ENCODE measurements at places on chromosomes 2 and 18.

GRCh38 chr2:9656270-9656766 is 25.5 kb upstream of the YWHAQ start:
- peak; percentile 20 for DNase-seq

- no peak for DNase-seq
These were observed 372.5 kb downstream of the CBLN2 start for GRCh38 chr18:72171596-72171995.

- no peak for DNase-seq
These were observed 80.4 kb upstream of the CD226 start for GRCh38 chr18:70028084-70028483.

DNA sequence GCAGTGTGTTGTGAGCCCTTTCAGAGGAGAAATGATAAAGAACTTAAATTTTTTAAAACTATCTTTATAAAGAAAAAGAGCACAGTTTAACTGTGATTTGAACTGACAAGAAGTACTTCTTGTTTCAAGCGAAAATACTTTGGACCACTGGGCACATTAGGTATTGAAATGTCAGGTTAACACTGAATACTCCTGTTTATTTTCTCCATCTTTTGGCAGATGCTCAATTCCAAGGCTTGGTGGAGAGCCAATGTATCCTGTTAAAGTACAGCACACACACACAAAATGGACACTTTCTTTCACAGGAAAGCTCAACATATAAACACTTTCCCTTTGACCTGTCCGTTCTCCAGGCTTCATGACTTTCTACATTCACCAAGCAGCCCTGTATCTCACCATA is 32.6 kb upstream of the SP3 start:
- DNase-seq = no peak

DNA sequence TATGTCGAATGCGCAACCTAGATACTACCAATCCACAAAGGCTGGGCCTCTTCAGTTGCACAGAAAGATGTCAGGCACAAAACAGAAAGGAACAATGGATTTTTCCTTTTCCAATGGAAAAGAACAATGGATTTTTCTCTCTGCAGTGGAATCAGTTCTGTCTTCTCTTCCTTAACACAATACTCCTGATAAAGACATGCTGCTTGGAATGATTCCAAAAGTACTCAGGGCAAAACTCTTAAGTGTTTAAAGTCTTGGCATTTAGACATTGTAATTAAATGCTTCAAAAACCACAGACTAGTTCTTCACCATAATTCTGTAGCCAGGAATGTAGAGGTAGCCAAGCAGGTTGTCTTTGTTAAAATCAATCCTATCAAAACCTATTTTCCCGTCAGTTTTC is 46.7 kb upstream of the FLACC1 start:
- no peak for DNase-seq

- no peak for DNase-seq
These were observed 143.0 kb downstream of the ARL6IP6 start for GRCh38 chr2:152861349-152861942.

GRCh38 chr18:42675810-42676209 is 439.7 kb downstream of the RIT2 start:
- no peak for DNase-seq

GRCh38 chr2:181399027-181399426 is 58.2 kb upstream of the ITGA4 start:
- DNase-seq = no peak

- no peak for DNase-seq
These were observed 210.8 kb upstream of the ZEB2 start for GRCh38 chr2:144730711-144731110.

DNA sequence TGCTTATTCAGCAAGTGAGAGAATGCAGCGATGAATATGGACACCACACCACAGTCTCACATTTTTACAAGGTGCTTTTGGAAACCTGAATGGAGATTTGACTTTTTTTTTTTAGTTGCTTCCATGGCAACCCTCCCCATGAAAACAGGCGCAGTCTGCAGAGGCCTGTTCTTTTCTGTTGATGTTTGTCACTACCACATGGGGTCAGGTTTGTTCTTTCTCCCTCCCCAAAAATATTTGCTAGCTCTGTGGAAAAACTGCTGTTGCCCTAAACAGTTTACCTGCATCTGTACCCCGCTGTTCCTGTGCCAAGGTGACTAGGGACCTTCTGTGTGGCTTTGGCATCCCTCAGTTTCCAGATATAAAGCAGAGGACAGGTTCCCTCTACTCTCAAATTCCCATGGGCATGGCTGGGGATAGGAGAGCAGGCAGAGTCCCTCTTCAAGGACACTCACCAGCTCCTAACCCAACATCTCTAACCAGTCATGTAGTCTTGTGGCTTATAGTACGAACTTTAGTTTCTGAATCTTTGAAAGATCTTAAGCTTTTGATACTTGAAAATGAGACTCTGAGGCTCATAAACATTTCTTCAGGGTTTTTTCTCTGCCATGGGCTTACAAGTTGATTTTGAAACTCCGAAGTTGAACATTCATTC is 14.7 kb upstream of the MAPRE2 start:
- DNase-seq = no peak

- no peak for DNase-seq
These were observed 40.7 kb downstream of the TTC39C start for GRCh38 chr18:24055009-24055804.

- no peak for DNase-seq
These were observed 1.1 kb upstream of the NYAP2 start for GRCh38 chr2:225398372-225398771.

GRCh38 chr18:56001576-56001975 is 413.6 kb upstream of the TCF4 start:
- DNase-seq = no peak

GRCh38 chr2:235055891-235056516 is 104.2 kb downstream of the SH3BP4 start:
- no peak for DNase-seq

DNA sequence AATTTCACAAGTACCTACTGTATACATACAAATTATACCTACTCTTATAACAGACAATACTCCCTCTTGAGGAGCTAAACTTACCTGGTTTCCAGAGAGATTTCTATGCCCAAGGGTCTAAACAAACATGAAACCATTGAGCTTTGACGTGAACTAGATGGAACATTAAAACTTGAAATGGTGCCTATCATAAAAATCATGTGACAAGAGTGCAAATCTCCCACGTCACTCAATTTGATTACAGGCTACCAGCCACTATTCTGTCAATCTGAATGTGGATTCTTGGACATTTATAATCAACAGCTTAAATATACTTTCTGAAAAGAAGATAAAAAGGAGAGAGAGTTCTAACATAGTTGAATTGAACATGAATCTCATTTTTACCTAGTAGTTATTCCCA is 297.1 kb upstream of the SESTD1 start:
- no peak for DNase-seq

DNA sequence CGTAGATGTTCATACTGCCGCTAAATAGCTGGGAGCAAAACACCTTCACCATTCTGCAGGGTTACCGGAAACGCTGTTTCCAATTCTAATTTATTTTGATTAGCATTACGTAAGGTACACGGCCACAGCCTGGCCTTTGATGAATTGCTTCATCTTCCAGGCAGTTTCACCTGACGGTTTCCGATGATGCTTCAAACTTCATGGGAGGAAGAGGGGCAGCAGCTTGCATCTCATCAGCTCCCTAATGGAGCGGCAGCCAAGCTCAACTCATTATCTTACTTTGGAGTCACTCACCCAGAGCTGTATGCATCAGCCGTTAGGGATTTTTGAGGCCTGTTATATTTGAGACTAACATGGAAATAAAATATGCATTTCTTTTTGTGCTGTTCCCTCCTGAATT is 54.8 kb downstream of the TMEM18 start:
- DNase-seq = no peak

- no peak for DNase-seq
These were observed 60.6 kb downstream of the CAB39 start for GRCh38 chr2:230773039-230773773.

DNA sequence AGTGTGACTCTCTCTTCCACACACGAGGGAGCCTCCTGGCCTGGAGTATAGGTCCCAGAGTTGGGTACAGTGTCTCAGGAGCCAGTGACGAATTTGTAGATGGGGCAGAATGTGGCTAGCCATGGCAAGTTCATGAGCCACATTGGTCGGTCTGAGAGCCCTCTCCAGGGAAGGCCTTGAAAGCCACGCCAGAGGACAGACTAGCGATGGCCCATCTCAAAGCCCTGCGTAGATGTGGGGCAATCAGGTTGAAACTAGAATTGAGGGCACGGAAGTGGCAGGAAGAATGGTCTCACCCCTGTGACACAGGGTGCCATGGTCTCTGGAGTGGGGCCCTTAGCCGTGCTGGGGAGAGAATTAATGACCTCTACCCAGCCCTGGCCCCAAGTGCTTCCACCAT is 106.2 kb downstream of the TSHZ1 start:
- no peak for DNase-seq

DNA sequence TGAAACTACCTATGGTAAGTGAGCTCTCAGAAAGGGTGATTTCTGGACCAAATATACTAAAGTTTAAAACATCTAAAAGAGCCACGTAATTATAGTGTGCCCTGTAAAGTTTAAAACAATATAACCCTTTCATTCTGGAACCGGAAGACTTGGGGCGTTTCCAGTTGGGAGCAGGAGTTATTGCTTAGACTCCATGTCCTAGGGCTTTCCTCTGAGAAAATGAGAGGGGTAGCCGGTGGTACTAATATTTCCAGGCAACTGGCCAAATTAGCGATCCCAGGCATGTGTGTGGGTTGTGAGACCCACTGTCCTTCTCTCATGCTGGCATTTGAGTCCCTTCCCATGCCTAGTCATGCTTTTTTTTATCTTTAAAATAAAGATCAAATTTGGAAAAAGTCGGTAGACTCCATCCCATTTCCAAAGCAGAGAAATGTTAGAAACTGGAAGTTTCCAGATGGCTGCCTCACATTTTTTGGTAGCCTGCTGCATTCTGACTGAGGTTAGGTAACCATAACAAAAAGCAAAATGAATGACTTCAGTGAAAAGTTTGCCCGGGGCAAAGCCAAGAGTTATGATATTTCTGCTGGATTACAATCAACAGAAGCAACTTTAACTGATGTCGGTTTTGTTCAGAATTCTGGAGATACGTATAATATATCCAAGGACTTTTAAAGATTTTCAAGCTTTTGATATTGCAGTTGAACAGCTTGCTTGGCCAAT is 227.4 kb downstream of the SS18 start:
- no peak for DNase-seq

DNA sequence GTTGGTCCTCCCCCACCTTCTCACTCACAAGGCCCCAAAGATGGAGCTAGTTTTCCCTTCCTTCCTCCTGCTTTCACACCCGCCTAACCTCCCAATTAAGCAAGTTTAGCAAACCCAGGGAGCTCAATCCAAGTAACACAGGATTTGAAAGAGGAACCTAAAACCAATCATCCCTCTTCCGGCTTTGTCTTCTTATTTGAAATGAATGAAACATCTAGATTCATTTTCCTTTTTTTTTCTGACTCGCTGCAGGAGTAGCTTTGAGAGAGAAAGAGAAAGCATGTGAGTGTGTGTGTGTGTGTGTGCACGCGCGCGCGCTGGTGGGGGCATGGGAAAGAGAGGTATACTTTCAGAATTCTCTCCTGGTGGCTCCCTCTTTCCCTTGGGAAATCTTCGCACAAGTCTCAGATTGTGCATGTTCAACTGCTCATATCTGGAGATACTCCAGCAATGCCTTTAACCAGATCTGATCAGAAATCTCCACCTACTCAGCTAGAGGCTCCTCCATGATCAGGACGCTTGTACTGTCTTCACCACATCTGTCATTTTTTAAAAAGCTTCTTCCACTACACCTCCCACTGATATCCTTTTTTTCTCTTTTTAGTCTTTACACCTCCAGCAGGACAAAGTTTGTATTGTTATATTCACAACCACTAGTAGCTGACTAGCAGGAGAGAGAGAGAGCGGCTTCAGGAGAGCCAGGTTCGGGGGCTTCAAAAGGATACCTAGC is 1.7 kb downstream of the SLC8A1 start:
- DNase-seq = no peak

- no peak for DNase-seq
These were observed 31.1 kb upstream of the TTC32 start for GRCh38 chr2:19932928-19933327.

- DNase-seq = no peak
These were observed 114.9 kb upstream of the RAB27B start for GRCh38 chr18:54713386-54713785.

- no peak for DNase-seq
These were observed 336.9 kb upstream of the PKDCC start for GRCh38 chr2:41710944-41711343.

DNA sequence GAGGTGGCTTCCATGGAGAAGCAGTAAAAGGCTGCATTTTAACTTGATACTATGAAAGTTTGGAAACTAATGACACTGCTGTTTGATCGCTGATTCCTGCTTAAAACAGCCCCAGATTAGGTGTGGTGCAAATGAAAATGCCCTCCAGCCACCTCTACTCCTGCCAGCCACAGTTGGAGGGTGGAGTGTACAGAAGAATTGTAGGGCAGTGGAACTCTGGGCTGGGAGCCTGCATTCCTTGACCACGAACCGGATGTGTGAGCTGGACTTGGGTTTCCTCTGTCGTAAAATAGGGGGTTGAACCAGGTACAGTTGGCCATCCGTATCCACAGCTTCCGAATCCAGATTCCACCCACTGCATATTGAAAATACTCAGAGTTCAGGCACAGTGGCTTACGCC is 84.6 kb upstream of the RFX8 start:
- no peak for DNase-seq

DNA sequence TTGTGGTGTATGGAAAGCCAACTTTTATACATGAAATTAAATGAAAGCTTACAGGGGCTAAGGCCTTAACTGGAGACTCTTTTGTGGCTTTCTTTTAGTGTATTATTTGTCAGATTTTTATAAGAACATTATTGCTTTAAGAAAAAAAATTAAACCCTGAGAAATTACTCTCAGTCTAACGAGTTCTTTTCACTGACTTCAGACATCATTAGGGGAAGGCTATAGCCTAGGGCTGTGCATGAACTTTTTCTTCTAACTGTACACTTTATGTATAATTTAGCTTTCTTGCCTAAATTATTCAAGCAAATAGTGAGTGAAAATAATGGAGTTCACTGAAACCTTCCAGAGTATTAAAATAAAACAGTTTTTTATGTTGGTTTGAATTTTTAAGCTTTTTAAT is 151.1 kb upstream of the MEIS1 start:
- DNase-seq = no peak

DNA sequence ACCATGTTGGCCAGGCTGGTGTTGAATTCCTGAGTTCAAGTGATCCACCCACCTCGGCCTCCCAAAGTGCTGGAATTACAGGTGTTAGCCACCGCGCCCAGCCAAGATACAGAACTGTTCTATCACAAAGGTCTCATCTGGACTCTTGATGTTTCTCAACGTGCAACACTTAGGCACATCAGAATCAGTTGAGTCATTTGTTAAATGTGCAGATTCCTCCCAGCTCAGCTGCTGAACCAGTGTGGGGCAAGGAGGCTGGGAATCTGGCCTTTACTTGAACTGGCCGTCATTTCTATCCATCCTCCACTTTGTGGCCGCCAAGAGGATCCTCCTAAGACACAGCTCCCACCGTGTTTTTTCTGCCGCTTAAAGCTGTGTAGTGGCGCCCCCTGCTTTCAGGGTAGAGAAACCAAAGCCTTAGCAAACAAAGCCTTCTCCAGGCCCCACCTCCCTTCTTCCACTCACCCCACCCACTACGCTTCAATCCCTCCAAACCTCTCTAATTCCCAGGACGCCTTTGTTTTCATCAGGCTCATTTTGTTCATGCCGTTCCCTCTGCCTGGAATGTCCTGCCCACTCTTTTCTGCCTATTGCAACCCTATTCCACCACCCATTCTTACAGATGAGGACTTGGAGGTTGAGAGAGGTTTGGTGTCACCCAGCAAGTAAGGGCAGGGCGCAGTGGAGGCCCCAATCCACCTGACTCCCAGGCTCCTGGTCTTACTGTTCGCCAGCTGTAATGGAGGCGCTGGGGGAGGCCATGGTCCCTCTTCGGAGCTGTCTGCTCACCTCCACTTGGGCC is 776 bp upstream of the SPEG start:
- no peak for DNase-seq
